ENCODE measurements at places on chromosomes 2 and 18. TPM values are rescaled to one million over a fixed set of nuclear protein-coding genes. Genes with fewer than 3 reads are reported as not detected.
A peak's percentile ranks its signal among the peaks of the same experiment; 100 is the strongest.

GRCh38 chr2:152950126-152950525, 231.7 kb downstream of the ARL6IP6 start:
- no peaks in the 10 kb centered on the region for H3K36me3 ChIP-seq
- H3K27ac ChIP-seq, result no peak overlapping the region
- H3K4me3 ChIP-seq, result no peak overlapping the region
- no peaks in the 10 kb centered on the region for H3K4me1 ChIP-seq
- DNase-seq, result no peak

The FAM124B gene
- 0.18 TPM for total RNA-seq

DNA sequence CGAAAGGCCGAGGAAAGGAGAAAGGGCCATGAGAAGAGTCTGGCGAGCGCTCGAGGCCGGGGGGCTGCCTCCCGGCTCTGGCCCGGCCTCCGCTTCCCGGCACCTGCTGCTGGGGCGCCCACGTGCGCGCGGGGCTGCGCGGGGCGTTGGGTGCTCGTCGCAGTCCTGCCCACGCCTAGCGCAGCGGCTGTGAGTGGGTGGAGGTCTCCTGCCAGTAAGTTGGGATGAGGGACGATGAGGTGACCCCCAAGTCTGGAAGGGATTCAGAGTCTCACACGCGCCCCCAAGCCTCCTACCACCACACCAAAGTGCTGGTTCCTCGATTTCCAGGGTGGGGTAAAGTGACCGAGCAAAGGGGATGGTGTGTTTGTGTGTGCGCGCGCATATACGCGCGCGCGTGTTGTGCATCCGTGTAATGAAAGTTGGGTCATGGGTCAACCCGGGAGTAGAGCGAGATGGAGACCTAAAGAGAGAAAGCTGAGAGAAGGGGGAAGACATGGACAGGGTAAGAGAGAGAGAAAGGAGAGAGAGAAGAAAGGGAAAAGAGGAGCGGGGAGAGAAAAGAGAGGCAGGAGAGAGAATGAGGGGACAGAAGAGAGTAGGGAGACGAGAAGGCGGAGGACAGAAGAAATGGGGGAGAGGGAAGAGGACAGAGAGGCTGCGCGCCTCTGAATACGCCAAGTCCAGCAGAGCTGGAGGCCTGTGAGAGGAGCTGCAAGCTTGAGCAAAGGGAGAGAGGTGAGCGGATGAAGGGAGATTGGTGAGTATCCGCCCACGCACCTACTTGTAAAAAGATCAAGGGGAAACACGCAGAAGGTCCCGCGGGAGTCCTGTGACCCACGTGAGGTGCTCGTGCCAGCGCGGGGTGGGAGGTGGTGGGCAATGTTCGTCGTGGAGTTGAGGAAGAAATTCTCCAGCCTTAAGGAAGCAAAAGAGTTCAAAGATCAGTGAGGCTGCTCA, 1.7 kb upstream of the NETO1 start:
- H3K4me3 ChIP-seq, result no peak overlapping the region
- H3K4me1 ChIP-seq, result no peaks in the 10 kb centered on the region
- peaks cover 17% of the 10 kb centered on the region for H3K27me3 ChIP-seq
- H3K27ac ChIP-seq, result no peak overlapping the region

The GULP1 gene
- 45.4 TPM for total RNA-seq

The FEV gene
- 25.9 TPM for total RNA-seq

GRCh38 chr2:31440764-31441163, 26.2 kb upstream of the XDH start:
- no peak overlapping the region for H3K4me3 ChIP-seq
- no peaks in the 10 kb centered on the region for H3K4me1 ChIP-seq
- H3K27ac ChIP-seq, result no peak overlapping the region

DNA sequence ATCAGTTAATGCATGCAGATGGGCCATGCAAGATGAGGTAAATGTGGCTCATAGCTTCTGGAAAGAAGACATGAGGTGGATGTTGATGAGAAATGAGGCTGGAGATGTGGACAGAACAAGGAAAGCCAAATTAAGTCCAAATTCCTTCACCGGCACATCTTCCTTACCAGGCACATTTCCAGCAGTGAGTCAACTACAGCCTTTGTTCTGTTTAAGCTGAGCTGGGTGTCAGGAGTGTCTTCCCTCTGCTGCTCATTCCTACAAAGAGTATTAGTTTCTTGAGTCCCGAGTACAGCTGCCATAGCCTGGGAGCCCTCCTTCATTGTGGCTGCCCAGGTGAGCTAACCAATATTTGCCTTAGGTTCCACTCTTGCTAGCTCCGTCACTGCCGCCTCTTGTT, 945.0 kb downstream of the SLC4A3 start:
- no peak overlapping the region for H3K4me3 ChIP-seq
- no peak overlapping the region for H3K27ac ChIP-seq
- DNase-seq, result no peak
- H3K4me1 ChIP-seq, result no peaks in the 10 kb centered on the region
- no peaks in the 10 kb centered on the region for H3K36me3 ChIP-seq
- H3K27me3 ChIP-seq, result peaks cover 3% of the 10 kb centered on the region

The MEIS1 gene
- 15.4 TPM for total RNA-seq

DNA sequence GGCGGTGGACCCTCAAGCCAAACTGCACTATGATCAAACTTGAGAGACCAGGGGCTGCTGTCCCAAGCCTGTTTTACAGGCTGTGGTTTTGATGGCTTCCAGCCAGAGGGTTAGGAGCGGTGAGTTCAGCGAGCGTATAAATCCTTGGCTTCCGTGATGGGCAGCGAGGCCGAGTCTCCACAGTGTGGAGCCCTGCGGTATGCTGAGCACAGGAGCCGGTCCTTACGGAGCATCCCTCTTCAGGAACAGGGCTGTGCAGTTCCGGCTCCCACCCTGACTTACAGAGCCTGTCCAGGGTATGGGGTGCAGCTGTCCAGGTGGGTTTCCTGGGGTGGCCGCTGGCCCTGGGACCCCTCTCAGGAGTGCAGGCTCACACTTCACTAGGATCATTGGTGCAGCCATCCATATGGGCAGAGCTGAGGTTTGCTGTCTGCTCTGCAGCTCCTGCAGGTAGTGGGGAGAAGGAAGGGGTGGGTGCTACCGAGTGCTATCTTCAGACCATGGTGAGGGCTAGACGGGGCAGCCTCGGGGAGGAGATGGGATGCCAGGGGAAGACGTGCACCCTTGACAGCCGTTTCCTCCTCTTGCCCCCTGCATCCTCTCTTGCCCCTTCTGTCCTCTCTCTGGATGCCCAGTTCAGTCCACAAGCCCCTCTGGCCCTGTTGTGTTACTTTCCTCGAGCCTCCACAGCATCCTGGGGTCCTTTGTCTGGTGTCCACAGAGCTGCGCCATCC, 104.3 kb downstream of the FAM210A start:
- no peak for DNase-seq
- H3K4me1 ChIP-seq, result no peaks in the 10 kb centered on the region
- no peak overlapping the region for H3K4me3 ChIP-seq
- no peaks in the 10 kb centered on the region for H3K27me3 ChIP-seq

DNA sequence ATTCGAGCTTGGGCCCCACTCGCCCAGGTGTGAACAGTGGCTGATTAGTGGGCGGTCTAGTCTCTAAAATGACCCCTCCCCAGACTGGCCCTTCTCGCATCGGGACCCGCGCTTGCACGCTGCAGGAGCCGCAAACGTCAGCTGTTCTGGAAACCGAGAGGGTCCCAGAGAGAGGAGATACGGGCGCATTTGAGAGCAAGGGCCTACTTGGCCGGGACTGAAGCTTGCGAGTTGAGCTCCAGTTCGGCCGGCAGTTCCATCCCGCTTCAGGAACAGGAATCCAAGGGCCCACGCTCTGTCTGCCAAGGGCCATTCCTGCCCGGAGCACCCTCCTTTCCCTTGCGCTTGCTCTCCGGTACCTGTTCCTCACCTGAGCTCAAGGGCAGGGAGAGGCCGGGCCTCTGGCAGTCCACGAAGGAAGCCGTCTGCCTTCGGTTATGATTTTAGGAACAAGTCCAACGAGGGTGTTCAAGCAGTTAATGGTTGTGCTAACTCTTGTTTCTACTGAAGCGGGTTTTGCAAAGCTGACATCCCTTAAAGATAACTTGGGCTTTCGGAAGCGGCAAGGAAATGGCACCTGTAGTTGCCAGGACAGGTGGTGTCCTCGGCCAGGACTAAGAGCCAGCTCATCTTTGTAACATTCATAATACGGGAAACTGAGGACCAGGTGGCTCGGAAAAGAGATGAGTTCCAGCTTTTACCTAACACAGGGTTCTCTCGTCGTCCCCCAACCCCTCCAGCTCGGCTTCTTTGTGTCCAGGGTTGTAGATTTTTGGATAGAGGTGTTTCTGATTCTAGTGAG, 3.9 kb upstream of the DLX1 start:
- no peak for DNase-seq
- H3K27me3 ChIP-seq, result peaks cover 60% of the 10 kb centered on the region
- H3K27ac ChIP-seq, result no peak overlapping the region
- H3K36me3 ChIP-seq, result no peaks in the 10 kb centered on the region
- no peak overlapping the region for H3K4me3 ChIP-seq

GRCh38 chr2:68772109-68772508, 37.5 kb downstream of the ARHGAP25 start:
- DNase-seq, result no peak
- no peaks in the 10 kb centered on the region for H3K36me3 ChIP-seq
- no peaks in the 10 kb centered on the region for H3K4me1 ChIP-seq
- no peak overlapping the region for H3K4me3 ChIP-seq
- no peak overlapping the region for H3K27ac ChIP-seq

- H3K36me3 ChIP-seq, result no peaks in the 10 kb centered on the region
- DNase-seq, result no peak
- no peaks in the 10 kb centered on the region for H3K4me1 ChIP-seq
- H3K27ac ChIP-seq, result no peak overlapping the region
- H3K27me3 ChIP-seq, result no peaks in the 10 kb centered on the region
These were observed 12.7 kb upstream of the MYCN start for GRCh38 chr2:15927551-15928218.

- no peaks in the 10 kb centered on the region for H3K4me1 ChIP-seq
- no peak for DNase-seq
- H3K4me3 ChIP-seq, result no peak overlapping the region
- H3K27ac ChIP-seq, result no peak overlapping the region
- no peaks in the 10 kb centered on the region for H3K36me3 ChIP-seq
These were observed 88.5 kb upstream of the CCDC150 start for GRCh38 chr2:196551014-196551413.

The BMP10 gene
- not detected for total RNA-seq

- H3K4me3 ChIP-seq, result no peak overlapping the region
- no peaks in the 10 kb centered on the region for H3K27me3 ChIP-seq
- no peak overlapping the region for H3K27ac ChIP-seq
These were observed 12.2 kb upstream of the CAB39 start for GRCh38 chr2:230700447-230700846.

The YES1 gene
- total RNA-seq, result 116 TPM

DNA sequence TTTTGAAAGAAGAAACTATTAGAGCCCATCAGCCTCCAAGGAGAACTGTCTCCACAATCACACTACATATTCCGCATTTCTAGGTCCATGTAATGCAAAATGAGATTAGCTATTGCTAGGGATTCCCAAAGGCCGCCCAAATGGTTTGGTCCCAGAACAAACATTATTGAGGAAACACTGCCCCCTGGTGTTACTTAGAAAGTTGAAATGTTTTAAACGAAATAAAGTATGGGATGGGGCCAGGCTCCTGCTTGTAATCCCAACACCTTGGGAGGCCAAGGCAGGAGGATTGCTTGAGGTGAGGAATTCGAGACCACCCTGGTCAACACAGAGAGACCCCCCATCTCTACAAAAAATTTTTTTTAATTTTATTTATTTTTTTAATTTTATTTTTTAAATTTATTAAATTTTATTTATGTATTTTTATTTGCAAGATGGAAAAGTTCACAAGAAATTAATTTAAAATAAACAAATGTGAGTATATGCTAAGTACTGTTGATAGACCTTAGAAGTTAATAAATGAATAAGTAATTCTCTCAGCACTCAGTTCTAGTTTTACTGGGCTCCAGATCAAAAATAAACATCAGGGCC, 5.5 kb downstream of the NHEJ1 start:
- H3K27ac ChIP-seq, result no peak overlapping the region
- H3K4me1 ChIP-seq, result no peaks in the 10 kb centered on the region
- peak; percentile 72 for DNase-seq
- no peaks in the 10 kb centered on the region for H3K36me3 ChIP-seq
- no peaks in the 10 kb centered on the region for H3K27me3 ChIP-seq
- H3K4me3 ChIP-seq, result no peak overlapping the region

DNA sequence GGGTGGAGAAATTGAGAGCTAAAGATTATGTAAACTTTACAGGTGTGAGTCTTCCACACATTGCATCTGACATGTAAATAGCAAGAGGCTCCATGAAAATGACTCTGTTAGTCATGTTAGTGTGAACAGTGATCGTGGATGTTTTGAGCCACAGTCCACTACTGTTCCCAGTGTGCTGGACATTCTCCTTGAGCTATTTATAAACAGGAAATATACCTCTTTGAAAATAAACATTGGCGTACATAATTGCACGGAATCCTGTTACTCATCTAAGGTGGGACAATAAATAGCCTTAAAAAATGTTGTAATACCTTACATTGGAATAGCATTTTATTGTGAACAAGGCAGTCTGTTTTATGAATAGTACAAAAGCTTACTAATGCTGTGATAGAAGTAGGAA, 37.0 kb downstream of the LIMS1 start:
- H3K4me1 ChIP-seq, result no peaks in the 10 kb centered on the region
- no peaks in the 10 kb centered on the region for H3K27me3 ChIP-seq
- H3K27ac ChIP-seq, result no peak overlapping the region
- no peak overlapping the region for H3K4me3 ChIP-seq

DNA sequence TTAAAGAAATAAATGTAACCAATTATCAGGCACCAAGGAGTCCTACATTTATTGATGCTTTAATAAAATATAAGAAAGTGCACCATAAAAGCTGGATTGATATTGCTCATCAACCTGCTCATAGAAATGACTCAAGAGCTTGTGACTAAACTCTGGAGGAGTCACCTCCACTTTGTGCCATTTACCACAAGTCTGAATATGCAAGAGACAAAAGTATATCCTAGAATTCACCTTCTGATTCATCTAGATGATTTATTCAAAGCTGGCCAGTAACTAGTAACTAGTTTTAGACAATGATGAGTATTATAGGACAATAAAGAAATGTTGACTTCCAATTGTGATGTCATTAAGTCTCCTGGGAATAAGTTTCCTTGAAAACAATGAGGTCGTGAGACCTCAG, 146.0 kb upstream of the SOX11 start:
- DNase-seq, result no peak
- no peak overlapping the region for H3K4me3 ChIP-seq
- no peaks in the 10 kb centered on the region for H3K4me1 ChIP-seq
- no peaks in the 10 kb centered on the region for H3K36me3 ChIP-seq
- H3K27me3 ChIP-seq, result no peaks in the 10 kb centered on the region
- H3K27ac ChIP-seq, result no peak overlapping the region

DNA sequence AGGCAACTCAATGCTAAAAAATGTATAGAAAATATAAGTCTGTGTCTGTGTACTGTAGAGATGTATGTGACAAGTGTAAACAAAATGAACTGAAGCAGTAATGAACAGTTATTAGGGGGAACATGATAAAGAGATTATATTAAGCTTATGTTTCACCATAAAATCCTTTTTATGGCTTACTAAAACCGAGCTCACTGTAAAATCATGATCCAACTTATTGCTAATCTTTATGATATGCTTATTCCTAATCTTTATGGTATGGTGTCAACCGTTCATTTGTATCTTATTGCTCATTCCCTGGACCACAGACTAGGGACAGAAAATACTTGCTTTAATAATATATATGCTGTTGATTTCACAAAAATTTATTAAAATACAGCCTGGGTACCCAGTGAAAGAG, 62.1 kb downstream of the TNFRSF11A start:
- H3K36me3 ChIP-seq, result no peaks in the 10 kb centered on the region
- no peak overlapping the region for H3K27ac ChIP-seq
- no peak for DNase-seq
- H3K4me3 ChIP-seq, result no peak overlapping the region
- H3K4me1 ChIP-seq, result no peaks in the 10 kb centered on the region
